ENCODE measurements at places on chromosomes 11 and 22.

DNA sequence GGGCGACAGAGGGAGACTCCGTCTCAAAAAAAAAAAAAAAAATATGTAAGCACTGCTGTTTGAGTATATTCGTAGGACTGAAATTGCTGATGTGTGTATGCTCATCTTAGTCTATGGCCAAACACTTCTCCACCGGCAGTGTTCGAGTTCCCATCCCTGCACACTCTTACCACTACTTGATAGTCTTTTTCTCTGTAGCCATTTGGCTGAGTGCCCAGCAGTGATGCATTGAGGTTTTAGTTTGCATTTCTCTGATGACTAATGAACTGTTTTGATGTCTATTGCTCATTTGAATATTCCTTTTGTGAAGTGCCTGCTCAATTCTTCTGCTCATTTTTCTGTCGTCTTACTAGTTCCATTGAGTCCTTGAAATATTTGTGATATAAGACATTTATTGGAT is 1.9 kb downstream of the TIRAP start:
- DNase-seq, result no peak

GRCh38 chr11:36566407-36567053 is 1.3 kb upstream of the RAG1 start:
- DNase-seq, result no peak

DNA sequence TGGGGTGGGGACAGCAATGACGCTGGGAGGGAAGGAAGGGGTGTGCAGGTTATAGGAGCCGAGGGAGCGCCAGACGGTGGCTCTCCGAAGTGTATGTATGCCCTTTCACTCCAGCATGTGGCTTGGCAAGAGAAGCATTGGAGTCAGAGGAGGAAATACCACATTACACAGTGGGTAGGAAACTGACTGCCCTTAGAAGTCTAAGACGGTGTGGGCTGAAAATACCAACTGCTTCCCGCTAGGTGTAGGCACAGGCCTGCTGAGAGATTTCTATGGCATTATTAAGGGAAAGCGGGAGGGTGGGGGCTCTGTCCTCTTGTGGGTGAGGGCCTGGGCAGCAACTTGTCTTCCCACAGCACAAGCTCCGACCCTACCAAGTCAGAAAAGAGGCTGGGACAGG is 44.7 kb downstream of the CACNG2 start:
- no peak for DNase-seq

DNA sequence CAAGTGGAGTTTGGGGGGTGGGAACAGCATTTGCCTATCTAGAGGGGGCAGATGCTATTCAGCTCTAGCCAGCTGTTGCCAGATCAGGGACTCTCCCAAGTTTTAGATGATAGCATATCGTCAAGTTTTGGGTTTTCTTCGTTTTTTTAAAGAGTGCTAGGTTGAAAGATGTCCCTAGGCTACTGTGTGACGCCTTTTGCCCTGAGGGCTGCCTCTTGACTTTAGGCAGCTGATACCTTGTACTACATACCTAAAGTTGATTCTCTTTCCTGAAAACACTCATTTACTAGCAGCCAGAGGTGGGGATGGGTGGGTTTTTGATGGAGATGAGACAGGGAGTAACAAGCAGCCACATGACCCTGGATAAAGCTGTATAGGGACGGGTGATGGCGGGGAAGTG is 87.1 kb downstream of the ABTB2 start:
- DNase-seq, result no peak

- DNase-seq, result no peak
Measured at GRCh38 chr11:85784480-85785265, 26.3 kb downstream of the SYTL2 start.
